Activated T-helper 1 cell treated with anti-CD3 and anti-CD28 coated beads, Interleukin-2, amount 50 U/mL, for 16 hours (primary cell): ENCODE measurements at places on chromosomes 7 and 10.

DNA sequence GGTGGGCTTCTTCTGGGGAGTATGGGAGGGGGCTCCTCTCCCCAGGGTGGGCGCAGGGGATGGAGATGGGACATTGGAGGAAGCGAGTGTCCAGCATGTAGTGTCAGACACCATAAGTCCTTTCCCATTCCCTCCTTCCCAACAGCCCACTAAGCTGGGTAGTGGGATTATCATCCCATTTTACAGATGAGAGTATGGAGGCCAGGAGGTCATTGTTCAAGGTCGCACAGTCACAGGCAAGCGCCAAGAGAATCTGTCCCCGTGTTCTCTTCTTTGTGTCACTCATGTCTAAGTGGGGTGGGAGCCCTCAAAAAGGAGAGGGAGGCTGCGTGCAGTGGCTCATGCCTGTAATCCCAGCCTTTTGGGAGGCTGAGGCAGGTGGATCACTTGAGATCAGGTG lies 64.8 kb downstream of the CLIP2 start:
- DNase-seq = no peak

GRCh38 chr10:97159646-97160305 lies 26.0 kb downstream of the SLIT1 start:
- DNase-seq = no peak

GRCh38 chr7:139661043-139661440 lies 116.8 kb downstream of the HIPK2 start:
- no peak for DNase-seq

DNA sequence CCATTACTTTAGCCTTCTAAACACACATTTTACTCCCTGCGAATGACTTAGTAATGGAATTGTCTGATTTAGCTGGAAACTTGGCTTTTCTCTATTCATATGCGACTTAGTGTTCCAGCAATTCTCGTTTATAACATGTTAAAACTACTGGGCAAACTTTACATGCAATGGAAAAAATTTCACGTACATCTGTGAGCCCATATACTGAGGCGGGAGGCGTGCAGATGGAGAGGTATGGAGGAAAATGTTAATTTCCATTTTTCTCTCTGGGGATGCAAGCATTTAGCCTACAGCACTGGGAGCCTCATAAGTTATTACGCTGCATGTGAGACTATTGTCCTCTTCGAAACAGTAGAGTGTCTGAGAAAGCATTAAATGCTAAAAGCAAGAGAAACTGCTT lies 591.5 kb upstream of the ANKRD30A start:
- no peak for DNase-seq

GRCh38 chr7:19114551-19114855 lies 2.9 kb downstream of the TWIST1 start:
- DNase-seq = no peak

- DNase-seq = no peak
Measured at GRCh38 chr7:138833596-138833995, 35.6 kb upstream of the ATP6V0A4 start.
